IMR-90 (cell line): ENCODE measurements at places on chromosomes 2 and 18. TPM values are rescaled to one million over a fixed set of nuclear protein-coding genes. Genes with fewer than 3 reads are reported as not detected.

Gene EIF5B
- total RNA-seq = 19.7 and 26.9 TPM in 2 replicates

Gene TMEM17
- total RNA-seq = 1.3 and 2.2 TPM in 2 replicates

Gene CPO
- not detected in 2 replicates for total RNA-seq

Gene CAPN14
- under 0.01 TPM in 2 replicates for total RNA-seq

Gene PROKR1
- not detected in 2 replicates for total RNA-seq

Gene C1QL2
- not detected in 2 replicates for total RNA-seq

Gene SP140L
- 5.4 and 9.2 TPM in 2 replicates for total RNA-seq

Gene EHD3
- total RNA-seq = 34.4 and 39.8 TPM in 2 replicates

Gene TANC1
- total RNA-seq = 12.8 and 12.9 TPM in 2 replicates

- no peak for DNase-seq
Observed at GRCh38 chr2:178119179-178119922, 7.1 kb downstream of the RBM45 start.

GRCh38 chr2:178160601-178161000 is 33.7 kb upstream of the OSBPL6 start:
- no peak for DNase-seq

- DNase-seq = no peak
Observed at GRCh38 chr2:240557101-240557751, 562 bp downstream of the ANKMY1 start.

DNA sequence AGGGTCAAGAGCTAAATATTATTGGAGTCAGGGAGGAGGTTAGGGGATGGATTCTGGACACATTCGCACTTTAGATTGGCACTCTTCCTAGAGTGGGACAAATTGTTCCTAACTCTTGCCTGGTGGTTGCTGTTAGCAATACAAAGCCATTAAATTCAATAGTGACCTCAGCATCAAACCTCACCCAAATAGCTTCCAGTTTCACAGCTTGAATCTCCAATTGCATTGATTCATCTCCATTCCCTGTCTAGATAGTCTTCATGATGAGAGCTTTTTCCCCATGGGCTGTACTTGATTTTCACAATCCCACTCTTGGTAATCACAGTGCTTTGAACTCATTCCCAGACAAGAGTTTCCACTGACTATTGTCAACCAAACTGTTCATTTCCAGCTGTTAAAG is 585.9 kb upstream of the SYT4 start:
- DNase-seq = no peak

DNA sequence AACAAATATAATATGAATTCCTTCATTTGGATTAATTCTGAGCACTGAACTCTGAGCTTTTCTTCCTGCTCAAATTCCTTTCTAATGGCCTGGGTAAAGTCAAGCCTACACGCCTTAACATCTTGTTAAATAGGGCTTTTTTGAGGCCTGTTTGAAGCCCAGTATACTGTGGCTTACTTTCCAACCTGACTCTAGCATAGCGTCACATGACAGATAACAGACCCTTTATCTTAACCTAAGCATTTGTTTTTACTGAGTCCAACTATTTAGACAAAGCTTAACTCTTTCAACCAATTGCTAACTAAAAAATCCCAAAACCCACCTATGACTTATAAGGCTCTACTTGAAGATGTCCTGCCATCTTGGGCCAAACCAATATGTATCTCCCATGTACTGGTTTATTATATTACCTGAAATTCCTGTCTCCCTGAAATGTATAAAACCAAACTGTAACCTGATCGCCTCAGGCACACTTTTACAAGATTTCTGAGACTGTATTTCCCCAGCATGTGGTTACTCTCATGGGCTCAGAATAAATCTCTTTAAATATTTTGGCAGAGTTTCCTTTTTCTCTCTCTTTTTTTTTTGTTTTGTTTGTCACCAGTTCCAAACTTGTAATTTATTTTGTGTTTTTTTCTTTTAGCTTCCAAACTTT is 271.1 kb upstream of the VWC2L start:
- DNase-seq = no peak

- DNase-seq = no peak
Observed at GRCh38 chr18:45687621-45688020, 36.4 kb upstream of the SLC14A1 start.

DNA sequence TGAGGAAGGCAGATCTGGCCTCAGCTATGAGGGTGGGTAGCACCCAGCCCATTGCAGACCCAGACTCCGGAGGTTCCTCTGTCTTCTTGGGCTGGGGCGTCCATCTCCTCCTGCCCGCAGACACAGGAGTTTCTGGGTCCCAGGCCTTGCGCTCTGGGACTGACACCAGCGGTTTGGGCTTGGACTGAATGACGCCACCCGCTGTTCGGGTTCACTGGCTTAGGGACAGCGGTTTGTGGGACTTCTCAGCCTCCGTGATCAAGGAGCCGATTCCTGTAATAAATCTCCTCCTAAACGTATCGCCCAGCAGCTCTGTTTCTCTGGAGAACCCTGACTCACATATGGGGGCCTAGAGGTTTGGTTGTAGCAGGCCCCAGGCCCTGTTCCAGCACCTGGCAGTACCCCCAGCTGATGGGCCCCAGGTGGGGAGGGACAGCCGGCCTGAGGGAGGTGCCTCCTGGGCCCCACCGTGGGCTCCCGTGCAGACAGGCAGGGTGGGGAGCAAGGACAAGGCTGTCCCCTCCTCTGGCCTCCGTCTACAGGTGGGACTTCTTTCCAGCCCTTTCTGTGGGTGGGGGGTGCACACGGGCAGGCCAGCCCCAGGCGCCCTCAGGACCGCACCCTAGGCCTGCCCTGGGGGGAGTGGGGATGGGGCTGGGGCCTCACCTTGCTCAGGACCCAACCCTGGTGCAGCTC is 4.5 kb upstream of the AQP12A start:
- no peak for DNase-seq

- DNase-seq = no peak
Observed at GRCh38 chr2:182444806-182445205, 18.0 kb upstream of the PDE1A start.

DNA sequence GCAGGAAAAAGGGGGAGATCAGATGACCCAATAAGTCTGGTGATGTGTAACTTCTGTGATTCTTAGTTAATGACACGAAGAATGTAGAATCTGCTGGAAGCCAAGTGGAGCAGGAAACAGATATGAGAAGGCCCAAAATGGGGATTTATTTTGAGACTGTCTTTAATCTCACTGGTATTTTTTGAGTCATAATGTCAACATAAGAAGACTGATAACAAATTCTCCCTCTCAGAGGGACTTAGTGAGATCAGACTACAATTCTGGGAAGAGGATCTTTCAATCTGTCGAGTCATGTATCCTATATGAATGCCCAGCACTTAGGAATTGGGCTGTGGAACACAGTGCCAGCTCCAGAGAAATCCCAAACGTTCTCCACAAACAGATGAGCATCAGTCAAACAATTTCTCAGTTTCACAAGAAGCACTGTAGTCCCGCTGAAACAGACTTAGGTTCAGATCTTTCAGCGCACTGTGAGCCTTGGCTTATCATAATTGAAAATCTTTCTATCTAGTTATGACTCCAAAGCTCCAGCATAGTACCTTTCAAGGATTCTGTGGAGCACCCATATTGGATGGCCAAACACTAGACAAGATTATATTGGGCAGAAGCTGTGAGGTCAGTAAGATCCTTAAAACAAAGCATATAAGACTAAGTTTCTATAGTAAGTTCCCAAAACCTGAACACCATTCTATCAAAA is 738.2 kb downstream of the LRP1B start:
- peak; percentile 88 for DNase-seq

DNA sequence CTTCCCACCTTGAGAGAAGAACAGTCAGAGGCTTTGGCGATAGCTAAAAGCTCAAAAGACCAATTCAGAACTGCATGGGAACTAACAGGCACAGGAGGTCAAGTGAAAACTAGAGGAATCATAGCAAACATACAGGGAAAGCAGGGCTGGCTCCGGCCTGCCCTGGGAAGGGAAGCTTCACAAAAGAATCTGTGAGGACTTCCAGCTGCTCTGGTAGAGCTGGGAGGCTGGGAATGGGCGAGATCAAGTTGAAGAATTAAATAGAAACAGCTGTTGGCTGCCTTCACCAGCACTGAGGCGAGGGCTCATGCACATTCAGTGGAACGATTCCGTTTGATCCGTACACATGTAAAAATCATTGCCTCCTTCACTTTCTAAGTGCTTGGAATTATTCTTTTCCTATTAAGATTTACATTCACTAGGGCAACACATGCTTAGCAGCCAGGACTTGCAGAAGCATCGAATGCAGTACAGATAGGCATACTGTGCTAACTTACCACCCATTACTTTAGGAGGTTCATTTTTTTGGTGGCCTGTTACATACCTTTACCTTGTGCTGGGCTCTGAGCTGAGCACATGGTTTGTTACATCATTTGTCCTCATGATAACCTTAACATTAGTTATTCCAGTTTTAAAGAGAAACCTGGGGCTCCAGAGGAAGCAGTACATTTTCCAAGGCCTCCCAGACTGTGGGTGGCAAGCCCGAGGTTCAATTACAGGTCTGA is 125.4 kb upstream of the RNF152 start:
- DNase-seq = peak; percentile 95

DNA sequence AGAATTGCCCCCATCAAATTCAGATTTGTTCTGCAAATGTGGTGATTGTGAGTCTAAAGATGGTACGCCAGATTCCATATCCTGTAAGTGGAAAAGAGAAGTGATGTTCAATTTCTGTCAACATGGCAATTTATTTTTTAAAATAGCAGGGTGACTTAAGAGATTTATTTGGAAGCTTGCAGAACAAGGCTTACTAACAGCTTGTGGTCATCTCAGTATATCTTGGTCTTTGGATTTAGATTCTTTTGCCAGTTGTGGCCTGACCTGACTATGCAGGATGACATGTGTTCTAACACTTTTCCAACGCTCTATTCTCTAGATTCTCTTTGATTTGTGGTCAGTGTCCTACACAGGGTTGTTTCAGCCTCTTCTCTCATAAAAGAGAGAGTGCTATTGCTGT is 74.4 kb downstream of the MAP3K20 start:
- DNase-seq = peak; percentile 76

GRCh38 chr18:3454365-3455089 is 4.6 kb downstream of the TGIF1 start:
- DNase-seq = peak; percentile 72

- DNase-seq = no peak
Observed at GRCh38 chr2:22719396-22719795, 665.6 kb upstream of the KLHL29 start.

GRCh38 chr2:28163627-28164279 is 228.9 kb upstream of the FOSL2 start:
- DNase-seq = no peak

DNA sequence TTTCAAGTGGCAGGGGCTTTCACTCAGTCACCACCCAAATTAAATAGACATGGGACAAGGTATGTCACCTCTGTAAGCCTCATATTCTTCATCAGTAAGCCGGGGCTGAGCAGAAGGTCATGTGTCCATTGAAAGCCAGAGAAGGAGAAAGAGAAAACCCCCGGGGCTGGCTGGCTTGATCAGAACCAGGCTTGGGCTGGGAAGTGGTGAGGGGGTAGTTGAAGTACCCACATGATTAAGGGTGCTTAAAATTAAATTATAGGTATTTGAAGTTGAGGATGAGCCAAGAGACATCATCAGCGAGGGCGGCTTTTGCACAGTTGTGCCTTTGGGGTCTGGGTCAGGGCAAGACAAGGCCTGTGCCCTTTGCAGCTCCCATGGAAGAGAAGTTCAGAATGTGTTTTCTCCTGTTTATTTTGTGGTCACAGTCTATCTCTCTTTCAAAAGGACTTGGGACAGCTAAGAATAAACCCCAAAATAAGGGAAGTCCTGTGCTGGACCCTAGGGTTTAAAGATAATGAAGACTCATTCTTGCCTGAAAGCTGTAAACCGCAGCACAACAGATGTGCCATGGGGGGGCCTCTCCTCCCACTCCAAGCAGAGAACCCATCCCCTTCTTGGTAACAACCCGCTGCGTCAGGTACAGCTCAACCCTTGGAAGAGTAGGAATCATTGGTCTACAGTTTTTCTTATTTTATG is 10.7 kb downstream of the DBI start:
- no peak for DNase-seq

DNA sequence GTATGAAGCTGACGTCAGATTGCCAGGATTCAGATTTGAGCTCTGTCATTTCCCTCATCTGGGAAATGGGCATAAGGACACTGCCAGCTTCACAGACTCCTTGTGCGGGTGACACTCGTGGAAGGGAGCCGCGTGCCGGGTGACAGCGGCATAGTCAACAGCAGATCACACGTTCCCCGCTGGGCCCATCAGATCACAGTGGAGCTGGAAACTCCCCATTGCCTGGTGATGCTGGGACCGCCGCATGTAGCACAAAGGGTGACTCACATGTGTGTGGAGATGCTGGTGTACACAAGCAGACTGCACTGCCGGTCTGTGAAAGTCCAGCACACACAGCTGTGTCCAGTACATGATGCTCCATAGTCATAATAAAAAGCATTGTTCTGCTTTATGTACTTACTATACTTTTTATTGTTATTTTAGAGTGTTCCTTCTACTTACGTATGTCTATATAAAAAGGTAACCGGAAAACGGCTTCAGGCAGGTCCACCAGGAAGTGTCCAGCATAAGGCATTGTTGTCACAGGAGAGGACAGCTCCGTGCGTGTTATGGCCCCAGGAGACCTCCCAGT is 31.8 kb downstream of the SALL3 start:
- no peak for DNase-seq

- DNase-seq = no peak
Observed at GRCh38 chr18:3395466-3395865, 54.5 kb upstream of the TGIF1 start.

- no peak for DNase-seq
Observed at GRCh38 chr2:190879474-190880377, 895 bp upstream of the GLS start.

DNA sequence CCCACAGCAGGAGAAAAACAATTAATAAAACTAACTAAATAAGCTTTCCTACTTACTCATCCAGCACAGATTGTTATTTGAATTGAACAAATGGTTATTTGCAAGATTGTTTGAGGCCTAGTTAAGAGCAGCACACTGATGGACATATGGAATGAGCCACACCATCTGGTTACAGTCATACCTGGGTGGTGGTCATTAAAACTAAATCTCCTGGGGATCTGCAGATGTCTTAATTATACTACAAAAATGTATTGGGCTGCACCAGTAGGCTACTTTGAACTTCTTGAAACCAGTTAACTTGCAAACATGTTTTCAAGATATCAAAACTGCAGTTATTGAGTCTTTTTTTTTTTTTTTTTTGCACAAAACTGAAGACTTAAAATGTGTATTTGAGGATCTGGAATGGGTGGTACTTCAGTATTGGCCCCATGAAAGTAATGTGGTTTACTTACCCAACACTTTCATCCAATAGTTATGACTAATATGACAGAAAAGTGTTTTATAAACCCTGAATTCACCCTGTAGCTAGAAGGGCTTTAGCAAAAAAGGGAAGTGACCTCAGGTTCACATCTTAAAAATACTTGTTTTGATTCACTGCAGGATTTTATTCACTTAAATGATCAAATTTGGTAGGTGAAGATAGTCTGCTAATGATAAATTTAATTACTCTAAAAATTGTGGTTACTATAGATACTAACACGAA is 10.8 kb downstream of the AGFG1 start:
- DNase-seq = no peak

DNA sequence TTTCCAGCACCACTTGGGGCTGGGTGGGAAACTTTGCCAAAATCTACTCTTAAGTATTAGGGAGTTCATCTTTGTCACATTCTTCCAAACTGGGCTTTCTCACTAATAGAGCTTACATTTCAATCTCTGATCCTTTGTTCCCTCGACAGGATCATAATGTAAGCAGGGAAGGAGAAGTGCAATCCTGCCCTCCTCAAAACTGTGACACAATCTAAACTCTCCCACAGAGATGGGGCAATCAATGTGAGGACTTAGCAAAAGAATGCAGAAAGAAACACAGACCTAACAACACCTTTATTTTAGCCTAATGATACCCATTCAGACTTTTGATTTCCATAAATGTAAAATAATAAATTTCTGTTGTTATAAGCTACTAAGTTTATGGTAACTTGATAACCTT is 40.8 kb downstream of the DSEL start:
- DNase-seq = peak; percentile 57
